ENCODE measurements at places on chromosomes 16 and 17.

- DNase-seq: no peak
These were observed 9.3 kb downstream of the UBE2G1 start for GRCh38 chr17:4357030-4357628.

GRCh38 chr17:60545465-60546191 is 19.6 kb upstream of the APPBP2 start:
- no peak for DNase-seq

DNA sequence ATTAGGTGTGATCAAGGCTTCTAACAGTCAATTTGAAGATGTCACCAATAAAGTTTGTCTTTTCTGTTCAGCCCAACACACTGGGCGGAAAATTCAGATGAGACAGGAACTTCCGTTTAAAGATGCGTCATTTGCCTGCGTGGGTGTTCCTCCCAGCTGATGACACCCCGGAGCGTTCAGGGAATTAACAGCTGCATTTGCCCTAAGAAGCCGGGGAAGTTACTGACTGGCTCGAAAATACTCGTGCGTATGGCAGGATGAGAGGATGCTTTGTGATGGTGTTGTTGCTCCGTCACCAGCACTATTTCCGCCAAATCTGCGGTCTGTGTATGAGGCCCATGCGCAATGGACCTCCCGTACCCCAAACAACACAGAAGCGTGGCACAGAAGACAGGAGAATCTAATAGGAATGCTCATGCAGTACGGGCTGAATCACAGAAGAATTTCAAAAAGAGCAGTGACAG is 11.9 kb upstream of the PVALEF start:
- DNase-seq: no peak

GRCh38 chr17:80949451-80950421 is 41.9 kb upstream of the CHMP6 start:
- no peak for DNase-seq

All from activated CD4-positive, alpha-beta T cell treated with anti-CD3 and anti-CD28 coated beads, Interleukin-2, amount 50 U/mL, for 24 hours (primary cell).